ENCODE measurements at places on chromosomes 13 and 19.

DNA sequence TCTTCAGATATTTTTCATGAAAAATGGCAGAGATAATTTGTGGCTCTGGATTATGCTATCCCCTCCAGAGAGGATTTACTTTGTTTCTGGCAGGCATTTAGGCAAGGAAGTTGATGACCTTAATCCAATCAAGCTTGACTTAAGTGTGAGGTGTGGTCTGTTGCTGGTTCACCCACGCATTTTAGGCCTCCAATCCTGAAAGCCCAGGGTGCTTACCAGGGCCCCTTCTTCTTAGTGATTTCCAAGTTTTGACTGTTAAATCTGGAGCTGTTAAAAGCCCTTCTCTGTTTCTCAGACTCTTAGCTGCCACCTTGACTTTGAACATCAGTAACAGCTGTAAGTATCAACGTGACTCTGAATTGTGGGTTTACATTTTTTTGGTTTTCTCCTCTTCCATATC is 161.8 kb downstream of the DNAJC15 start:
- DNase-seq, result no peak

- no peak for DNase-seq
Observed at GRCh38 chr19:4338441-4339355, at the start of gene STAP2. Gene STAP2 (minus strand): TSS chr19:4338827. CDS start chr19:4338753, 74 bp downstream.

DNA sequence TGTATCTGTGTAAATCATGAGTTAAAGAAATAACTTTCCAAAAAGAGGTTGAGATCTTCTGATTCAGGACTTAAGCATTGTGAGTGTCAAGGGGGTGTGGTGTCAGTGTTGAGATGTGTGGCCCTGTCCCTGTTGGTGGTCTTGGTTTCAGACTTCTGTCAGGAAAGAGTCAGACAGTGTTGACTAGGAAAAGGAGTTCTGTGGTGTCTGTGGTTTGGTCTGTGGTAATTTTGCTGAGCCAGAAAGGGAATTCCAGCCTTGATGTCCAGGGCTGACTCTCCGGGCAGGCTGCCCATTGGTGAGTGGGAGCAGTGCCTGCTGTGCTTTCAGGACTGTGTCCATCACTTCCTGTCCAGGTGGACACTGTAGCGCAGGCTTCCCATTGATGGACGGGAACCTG is 39.8 kb upstream of the IGFL4 start:
- DNase-seq, result no peak

- DNase-seq, result no peak
Observed at GRCh38 chr19:34155686-34156085, 16.6 kb upstream of the LSM14A start.

All from GM12891 (cell line).